ENCODE measurements at places on chromosomes 12 and 14. TPM values are rescaled to one million over a fixed set of nuclear protein-coding genes. Genes with fewer than 3 reads are reported as not detected.
A peak's percentile ranks its signal among the peaks of the same experiment; 100 is the strongest.

The CLSTN3 gene
- 10.8 TPM for total RNA-seq

The PMCH gene
- total RNA-seq = not detected

The GYS2 gene
- not detected for total RNA-seq

The A2M gene
- 503 TPM for total RNA-seq

The FOXN4 gene
- not detected for total RNA-seq

The ITGA7 gene
- total RNA-seq = 465 TPM

- no peak for DNase-seq
Measured at GRCh38 chr14:71591231-71591630, 341.0 kb upstream of the RGS6 start.

DNA sequence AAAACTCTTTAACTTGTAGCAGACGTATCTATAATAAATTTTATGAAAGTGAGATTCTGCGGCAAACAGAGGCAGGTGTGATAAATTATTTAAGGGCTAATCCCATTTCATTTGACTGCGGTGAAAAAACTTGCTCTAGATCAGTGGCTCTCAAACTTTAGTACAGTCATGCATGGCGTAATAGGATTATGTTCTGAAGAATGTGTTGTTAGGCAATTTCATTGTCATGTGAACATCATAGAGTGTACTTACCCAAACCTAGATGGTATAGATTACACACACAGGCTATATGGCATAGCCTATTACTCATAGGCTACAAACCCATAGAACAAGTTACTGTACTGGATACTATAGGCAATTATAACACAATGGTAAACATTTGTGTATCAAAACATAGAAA lies 83.7 kb downstream of the HEATR5A start:
- DNase-seq = no peak

DNA sequence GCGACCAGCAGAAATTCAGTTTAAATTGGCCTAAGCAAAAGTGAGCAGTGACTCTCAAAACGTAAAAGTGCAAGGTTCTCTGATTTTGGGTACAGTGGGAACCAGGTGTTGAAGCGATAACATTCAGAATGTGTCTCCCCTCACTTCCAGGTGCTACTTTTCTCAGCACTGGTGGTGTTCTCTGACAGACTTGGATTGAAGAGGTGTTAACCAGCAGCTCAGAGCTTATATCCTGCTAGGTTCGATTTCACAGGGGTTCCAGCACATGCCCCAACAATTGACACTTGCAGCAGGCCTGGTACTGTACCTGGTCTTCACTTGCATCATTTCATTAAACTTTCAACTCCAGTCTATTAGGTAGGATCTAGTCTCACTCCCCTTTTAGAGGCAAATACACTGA lies 680.2 kb downstream of the VRK1 start:
- no peak for DNase-seq

DNA sequence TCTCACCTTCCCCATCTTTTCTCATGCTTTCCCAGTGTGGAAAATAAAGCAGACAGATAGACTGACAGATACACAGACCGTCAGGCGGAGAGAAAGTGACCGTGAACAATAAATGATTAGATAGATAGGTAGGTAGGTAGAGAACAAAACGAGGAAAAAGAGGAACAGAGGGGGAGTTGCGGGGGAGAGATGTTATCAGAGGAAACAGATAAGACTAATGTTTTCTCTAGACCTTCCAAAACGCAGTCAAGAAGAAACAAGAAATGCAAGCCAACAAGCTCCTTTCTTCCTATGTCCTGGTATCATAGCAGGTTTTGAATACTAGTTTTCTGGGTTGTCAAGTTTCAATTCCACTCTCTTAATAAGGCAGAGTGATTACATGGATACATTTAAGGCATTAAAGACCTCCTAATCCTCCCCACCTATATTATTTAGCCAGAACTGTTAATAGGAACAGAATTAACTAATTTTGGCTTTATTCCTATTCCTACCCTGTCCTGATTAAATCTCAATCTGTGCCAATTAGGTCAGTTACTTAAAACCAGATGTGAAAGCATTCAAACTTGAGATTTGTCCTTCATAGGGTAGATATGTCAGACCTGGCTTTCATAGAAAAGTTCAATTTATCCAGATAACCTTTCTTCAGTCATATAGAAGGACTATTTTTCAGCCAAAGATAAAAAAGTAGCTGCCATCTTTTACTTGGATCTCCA lies 89.0 kb upstream of the PTPRR start:
- no peak for DNase-seq

GRCh38 chr12:65800937-65801336 lies 23.3 kb upstream of the HMGA2 start:
- DNase-seq = no peak

GRCh38 chr14:93954516-93954830 lies 21.9 kb downstream of the ASB2 start:
- DNase-seq = no peak

DNA sequence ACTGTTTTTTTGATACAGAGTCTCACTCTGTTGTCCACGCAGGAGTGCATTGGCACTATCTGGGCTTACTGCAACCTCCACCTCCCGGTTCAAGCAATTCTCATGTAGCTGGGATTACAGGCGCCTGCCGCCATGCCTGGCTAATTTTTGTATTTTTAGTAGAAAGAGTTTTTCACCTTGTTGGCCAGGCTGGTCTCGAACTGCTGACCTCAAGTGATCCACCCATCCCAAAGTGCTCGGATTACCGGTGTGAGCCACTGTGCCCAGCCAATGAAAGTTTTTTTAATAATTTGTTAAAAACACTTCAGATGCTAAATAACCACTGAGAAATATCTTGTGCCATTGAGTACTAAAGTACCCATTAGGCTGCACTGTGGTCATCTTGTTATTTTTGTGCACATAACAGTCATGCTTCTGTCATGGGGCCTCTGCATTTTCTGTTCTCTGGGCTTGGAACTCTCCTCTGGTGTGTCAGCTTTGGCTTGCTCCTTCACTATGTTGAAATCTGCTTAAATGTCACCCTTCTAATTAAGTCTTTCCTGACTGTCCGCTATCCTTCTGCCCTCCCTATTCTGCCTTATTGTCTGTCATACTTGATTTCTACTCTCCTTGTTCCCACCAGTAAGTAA lies 105.1 kb downstream of the KTN1 start:
- no peak for DNase-seq

GRCh38 chr12:1928439-1929121 lies 10.1 kb upstream of the CACNA2D4 start:
- DNase-seq = no peak

DNA sequence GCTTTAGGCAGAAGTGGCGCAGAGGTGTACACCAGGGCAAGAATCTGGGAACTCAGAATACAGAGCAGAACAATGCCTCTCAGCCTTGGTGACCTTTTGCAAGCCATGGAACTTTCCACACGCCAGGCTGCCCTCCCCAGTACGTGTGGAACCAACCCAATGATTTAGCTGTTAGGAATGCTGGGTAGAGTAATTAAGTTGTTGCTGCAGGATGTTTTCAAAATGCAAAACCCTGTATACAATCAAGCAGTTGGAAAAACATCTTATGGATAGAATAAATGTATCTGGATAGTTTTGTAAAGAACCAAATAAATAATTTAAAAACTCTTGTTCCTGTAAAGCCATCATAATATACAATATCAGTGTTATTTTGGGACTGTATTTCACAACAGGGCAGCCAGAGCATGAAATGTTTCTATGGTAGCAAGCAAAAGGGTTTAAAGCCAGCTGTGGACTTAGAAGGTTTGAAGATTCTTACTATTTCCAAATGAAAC lies 19.4 kb downstream of the PPP1R36 start:
- peak; percentile 84 for DNase-seq

DNA sequence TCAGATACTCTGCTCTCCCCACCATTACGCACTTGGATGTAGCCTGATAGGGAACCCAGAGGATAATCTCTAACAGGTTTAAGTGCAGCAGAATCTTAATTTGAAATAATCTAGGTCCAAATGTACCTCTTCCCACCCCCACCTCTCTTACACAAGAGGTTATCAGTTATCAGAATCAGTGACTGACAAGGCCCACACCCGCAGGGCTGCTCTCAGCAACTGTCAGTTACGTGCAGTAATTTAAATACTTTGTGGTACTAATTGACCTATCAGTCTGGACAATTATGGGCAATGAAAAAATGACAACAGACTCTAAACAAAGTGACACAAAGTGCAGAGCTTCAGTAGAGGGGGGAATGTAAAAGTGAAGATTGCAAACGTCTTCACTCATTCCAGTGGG lies 74.0 kb downstream of the CLIP1 start:
- DNase-seq = no peak

DNA sequence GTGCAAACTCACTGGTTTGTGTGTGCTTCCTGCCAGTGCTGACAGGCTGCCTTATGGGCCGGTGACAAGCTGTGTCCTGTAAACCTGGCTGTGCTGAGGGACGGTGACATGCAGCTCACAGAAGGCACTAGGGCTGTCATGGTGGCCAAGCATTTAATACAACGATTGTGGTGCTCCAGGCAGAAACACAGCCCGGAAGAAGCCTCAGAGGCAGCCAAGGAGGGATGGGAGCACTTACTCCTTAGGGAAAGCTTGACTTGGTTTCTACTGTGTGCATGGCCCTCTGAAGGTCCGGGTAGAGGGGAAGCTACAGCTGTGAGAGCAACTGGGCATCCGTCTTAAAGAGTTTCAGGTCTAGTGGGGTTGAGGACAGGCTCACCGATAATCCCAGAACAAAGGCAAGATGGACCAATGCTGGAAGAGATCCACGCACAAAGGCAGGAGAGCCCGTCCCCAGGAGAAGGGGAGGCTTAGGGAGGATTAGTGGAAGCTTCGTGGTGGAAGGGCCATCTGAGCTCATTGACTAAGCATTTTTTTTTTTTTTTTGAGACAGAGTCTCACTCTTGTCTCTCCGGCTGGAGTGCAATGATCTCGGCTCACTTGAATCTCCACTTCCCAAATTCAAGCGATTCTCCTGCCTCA lies 10.7 kb upstream of the MCRS1 start:
- no peak for DNase-seq

GRCh38 chr14:96268431-96269358 lies 12.7 kb downstream of the BDKRB1 start:
- peak; percentile 44 for DNase-seq

GRCh38 chr12:106118-106591 lies 39.6 kb downstream of the IQSEC3 start:
- no peak for DNase-seq

DNA sequence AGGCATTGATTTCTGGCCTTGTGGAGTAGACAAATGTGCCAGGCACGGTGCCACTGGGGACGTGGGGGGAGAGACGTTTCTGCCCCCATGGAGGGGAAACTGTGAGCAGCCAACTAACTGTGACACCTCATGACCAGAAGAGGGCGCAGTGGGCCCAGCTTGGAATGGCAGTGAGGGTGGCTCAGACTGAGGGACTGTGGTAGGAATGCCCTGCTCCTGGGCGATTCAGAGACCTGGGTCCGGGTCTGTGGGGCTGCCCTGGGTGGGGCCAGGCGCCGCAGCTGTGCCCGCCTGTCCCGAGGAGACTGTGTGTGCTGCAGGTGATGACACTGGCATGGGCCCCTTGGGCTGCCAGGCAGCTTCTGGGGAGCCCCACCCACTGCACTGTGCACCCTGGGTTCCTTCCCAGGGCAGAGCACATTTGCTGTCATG lies 60.6 kb downstream of the SLC25A47 start:
- peak; percentile 51 for DNase-seq

DNA sequence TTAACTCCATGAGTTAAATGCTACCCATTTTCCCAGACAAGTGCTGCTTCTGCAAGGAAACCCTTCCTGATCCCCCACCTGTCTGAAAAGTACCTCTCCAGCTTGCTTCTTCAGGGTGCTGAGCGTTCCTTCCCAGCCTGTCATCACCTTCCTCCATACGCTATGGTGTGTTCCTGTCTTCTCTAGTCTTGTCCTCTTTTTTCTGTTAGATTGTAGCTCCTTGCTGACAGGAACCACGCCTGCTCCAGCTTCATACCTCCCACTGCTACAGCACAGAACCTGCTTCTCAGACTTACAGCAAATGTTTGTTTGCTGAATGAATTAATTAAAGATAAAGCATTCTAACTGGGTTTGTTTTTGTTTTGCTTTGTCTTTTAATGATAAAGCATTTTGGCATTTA lies 39.1 kb downstream of the ERH start:
- no peak for DNase-seq

- no peak for DNase-seq
Measured at GRCh38 chr12:133226690-133227089, 9.0 kb downstream of the ANHX start.

DNA sequence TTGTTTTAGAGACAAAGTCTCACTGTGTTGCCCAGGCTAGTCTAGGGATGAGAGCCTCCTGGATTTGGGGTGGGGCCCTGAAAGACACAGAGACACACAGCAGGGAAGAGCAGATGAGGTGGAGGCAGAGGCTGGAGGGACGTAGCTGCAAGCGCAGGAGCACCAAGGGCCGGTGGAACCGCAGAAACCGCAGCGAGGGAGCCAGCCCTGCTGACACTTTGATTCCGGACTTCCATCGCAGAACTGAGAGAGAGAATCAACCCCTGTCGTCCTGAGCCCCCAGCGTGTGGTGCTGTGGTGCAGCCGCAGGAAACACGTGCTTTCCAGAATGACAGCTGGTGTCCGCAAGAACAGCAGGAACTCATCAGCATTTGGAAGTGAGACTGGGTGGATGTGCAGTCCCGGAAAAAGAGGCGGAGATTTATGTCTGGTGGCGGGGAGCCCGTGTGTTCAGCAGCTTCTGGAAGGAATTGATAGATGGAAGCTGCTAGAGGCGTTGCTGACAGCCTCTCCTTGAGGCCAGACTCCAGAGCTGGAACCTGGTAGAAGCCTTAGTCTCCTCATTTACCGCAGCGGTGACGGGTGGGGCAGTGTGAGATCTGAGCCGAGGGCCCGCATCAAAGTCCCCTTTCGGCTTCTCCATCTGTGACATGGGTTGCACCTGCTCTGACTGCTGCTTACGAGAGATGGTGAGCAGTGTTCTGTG lies 21.9 kb upstream of the KLC1 start:
- DNase-seq = peak; percentile 90

- no peak for DNase-seq
Measured at GRCh38 chr12:125634813-125635212, 569.6 kb downstream of the AACS start.

DNA sequence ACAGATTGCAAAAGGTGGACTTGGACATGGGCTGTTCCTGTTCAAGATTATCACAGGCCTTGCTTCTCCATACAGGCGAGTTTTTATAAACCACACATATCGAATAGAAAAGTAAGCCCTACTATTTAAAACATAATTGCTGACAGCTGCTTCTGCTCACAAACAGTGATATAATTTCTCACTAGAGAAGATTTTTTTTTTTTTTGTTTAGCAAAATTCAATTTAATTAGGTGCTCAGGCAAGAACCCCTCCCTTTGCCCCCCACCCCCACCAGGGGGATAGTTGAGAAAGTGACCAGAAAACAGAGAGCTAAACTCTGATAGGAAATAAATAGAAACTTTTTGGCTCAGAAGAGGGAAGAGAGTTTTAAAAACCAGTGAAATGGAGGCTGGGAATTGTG lies 132.8 kb upstream of the CRY1 start:
- no peak for DNase-seq

GRCh38 chr12:95942101-95942523 lies 302 bp downstream of the CCDC38 start:
- DNase-seq = no peak

Data from right cardiac atrium (tissue), 5 donors.